ENCODE measurements at places on chromosomes 6 and 20.

DNA sequence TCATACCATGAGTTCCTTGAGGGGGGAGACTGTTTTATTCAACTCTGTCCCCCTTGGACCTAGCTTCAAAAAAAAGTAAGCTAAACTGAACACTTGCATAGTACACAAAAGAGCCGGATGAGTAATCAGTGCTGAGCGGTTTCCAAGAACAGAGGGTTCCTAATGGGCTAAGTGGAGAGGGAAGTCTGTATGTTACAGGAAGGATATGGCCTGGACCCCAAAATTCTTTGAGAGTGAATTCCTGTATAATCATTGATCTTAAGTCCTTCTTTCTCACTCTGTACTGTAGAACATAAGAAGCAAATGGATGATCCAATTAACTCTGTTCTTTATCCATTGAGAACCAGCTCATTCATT is 324.7 kb upstream of the CNR1 start:
- DNase-seq, result no peak

DNA sequence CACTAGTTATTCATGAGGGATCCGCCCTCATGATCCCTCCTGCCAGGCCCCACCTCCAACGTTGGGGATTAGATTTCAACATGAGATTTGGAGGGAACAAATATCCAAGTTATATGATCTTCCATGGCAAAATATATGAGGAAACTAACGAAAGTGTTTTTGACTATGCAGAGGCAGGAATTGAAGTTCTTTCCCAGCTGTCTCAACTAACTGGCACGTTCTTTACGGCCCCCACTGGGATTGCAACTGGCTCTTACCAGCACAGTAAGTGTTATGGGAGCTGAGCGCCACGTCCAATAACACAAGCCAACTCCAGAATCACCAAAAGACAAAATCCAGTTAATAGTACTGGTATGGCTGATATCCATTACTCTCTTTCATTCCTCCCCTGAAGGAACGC is 66.6 kb downstream of the ECT2L start:
- DNase-seq, result no peak

DNA sequence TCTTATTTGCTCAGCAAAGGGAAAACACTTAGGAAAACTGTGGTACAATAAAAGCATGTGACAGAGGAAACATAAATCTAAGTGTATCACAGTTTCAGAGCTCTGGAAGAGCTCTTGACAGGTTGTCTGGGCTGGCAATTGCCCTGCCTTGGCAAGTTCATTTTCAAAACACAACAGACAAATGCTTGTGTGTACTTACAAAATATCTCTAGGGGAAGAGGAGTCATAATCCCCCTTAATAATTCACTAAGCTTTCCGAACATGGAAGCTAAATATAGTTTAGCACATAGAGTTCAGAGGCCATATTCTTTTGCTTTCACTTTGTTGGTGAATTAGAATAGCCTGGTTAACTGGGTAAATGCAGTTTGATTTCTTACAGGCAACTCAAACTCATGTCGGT is 211.6 kb upstream of the THEMIS start:
- peak; percentile 52 for DNase-seq

DNA sequence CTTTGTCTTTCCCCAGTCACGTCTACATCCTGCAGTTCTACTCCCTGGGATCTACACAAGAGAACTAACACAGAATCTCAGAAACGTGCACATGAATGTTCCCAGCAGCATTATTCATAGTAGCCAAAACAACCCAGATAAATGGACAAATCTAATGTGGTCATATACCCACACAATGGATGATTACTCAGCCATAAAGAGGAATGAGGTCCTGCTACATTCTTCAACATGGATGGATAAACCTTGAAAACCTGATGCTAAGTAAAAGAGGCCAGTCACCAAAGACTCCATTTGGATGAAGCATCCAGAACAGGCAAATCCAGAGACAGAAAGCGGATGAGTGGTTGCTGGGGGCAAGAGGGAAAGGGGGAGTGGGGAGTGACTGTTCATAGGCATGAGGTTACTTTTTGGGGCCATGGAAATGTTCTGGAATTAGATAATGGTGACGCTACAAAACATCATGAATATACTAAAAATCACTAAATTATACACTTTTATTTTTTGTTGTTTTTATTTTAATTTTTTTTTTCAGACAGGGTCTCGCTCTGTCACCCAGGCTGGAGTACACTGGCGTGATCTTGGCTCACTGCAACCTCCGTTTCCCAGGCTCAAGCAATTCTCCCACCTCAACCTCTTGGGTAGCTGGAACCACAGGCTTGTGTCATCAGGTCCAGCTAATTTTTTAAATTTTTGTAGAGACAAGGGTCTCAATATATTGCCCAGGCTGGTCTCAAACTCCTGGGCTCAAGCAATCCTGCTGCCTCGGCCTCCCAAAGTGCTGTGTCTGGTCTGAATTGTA is 50.8 kb upstream of the DSN1 start:
- DNase-seq, result no peak

DNA sequence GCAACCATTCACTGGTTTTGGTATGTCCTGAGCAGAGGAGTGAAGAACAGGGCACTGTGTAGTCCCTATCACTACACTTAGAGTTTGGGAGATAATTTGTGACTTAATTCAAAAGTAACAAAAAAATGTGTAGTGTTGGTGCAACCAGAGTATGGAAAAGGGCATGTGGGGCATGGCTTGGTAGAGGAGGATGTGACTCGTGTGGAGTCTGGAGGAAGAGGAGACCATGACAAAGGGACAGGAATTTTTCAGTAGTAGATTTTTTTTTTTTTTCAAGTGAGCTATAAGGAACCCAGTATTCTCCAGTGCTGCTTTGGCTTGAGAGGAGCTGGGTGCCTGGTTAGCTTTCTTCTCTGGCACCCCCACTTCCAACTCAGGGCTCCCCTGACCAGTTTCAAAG is 5.1 kb downstream of the MTRES1 start:
- no peak for DNase-seq

GRCh38 chr6:34178357-34179105 is 32.6 kb upstream of the GRM4 start:
- no peak for DNase-seq

- no peak for DNase-seq
These were observed 159.5 kb downstream of the JARID2 start for GRCh38 chr6:15405129-15406068.

DNA sequence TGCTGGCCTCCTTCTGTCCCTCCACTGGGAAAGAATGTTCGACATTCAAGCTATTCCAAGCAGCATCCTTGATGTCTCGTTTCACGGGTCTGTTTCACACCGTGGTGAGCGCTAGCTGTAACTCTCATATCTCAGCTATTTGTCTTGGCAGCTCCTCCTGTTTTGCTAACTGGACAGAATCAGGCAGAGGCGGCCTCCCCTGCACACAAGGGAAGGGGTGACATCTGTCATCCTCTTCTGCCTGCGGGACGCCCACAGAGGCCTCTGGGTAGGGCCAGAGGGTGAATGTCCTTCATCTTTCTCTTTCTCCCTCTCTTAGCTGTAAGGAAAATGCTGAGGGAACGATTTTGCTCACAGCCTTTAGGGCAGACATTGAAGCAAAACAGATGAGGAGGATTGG is 232.8 kb upstream of the GMDS start:
- DNase-seq, result no peak

- DNase-seq, result no peak
These were observed 98.6 kb downstream of the EYA4 start for GRCh38 chr6:133339543-133340384.

GRCh38 chr6:26187981-26188635 is 100.9 kb downstream of the HFE start:
- DNase-seq, result peak; percentile 14

DNA sequence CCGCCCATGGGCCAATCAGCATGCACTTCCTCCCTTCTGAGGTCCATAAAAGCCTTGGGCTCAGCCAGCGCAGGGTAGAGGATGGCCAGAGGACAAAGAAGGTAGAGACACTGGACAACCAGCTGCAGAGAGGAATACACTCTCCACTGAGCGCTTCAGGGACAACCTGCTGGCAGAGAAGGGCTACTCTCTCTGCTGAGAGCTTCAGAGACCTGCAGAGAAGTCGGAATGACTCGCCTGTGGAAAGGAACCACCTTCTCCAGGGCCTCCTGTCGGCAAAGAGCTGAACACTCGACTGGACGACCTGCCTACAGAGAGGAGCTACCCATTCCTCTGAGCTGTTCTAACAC is 31.4 kb upstream of the SLA2 start:
- DNase-seq, result no peak

DNA sequence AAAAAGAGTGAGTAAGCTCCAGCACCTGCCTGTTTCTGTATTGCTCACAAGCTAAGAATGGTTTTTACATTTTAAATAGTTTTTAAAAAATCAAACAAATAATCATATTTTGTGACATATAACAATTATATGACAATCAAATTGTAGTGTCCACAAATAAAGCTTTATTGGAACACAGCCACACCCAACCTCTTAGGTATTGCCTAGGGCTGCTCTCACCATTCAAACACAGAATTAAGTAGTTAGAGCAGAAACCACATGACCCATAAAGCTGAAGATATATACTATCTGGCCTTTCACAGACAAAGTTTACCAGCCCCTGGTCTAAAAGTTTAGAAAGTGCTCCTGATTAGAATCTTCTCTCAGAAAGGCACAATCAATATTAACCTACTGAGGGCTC is 11.2 kb downstream of the TNFRSF21 start:
- DNase-seq, result no peak

DNA sequence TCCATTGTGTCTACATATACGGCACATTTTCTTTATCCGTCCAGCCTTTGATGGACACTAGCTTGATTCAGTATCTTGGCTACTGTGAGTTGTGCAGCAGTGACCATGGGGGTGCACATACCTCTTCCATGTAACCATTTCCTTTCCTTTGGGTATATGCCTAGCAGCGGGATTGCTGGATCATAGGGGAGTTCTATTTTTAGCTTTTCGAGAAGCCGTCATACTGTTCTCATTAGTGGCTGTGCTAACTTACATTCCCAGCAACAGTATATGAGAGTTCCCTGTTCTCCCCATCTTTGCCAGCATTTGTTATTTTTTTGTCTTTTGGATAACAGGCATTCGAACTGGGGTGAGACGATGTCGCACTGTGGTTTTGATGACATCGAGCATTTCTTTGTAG is 395.0 kb downstream of the SMOC2 start:
- DNase-seq, result no peak

- DNase-seq, result no peak
These were observed 381.5 kb downstream of the TFAP2A start for GRCh38 chr6:10033223-10033829.

DNA sequence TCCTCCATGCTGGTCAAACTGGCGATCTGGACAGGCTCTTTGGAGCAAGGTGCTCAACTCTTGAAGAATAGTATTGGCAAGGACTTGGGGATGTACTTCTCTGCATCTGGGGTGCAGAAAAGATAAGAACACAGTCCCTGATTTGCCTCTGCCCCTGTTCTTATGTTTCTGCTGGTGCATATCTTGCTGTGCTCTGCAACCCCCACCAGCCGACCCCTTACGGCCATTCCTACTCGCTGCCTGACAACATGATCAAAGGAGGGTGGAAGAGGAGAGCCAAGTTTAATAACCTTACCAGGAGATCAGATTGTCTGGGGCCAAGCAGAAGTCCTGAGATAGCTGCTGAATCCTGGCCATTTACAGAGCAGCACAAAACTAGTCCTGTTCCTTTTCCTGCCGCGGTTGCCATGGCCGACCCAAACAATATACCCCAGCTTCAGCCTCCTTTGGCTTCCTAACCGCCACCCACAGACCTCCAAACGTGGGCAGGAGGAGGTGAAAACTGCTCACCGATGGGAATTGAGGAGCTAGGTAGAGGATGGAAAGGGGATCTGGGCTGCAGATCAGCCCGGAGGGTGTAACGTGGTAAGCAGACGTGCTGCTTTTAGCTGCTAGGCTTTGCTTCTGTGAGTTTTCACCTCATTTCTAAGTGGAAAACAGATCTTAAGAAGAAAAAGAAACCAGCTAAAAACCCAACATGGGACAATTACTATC is 60.9 kb downstream of the ATXN1 start:
- DNase-seq, result no peak

DNA sequence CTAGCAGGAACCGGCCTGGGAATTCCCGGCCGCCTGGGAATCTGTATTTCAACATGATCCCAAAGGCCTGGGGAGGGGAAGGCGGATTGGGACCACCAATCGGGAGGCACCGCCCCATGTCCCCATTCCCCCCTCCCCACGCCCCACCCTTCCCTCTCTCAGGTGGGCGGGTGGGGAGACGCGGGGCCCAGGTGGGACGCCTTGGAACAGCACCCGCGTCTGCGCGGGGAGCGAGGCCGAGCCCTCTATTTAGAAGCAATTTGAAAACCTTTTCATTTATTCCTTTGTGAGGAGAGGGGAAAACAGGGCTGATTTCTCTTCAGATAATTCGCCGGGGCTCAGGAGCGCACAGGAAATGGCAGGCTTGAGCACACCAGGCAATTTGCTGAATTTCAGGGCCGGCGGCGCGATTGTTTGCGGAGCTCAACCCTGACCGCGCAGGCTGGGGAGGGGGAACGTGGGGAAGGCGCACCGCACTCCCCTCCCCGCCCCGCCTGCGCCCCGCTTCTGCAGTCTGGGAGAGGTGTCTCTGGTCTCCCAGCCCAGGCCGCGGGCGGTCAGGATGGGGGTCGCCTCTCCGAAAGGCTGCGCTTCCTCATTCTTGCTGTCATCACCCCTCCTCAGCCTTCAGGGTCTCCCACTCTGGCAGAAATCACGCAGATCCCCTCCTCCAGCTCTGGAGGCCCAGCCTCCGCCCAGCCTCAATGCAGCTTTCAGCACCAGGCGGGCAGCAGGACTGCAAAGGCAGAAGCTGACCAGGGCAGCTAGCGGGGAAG is 170.0 kb downstream of the GRM4 start:
- DNase-seq, result no peak
